A549 treated with GW870086 at 1 μM for 4 hours (cell line): ENCODE measurements at places on chromosomes 5 and 9. TPM values are rescaled to one million over a fixed set of nuclear protein-coding genes. Genes with fewer than 3 reads are reported as not detected.

Gene HMMR
- total RNA-seq = 19.2 to 28.1 TPM (median 24.0 TPM) in 5 replicates

Gene IFNA21
- not detected in 5 replicates for total RNA-seq

Gene ZNF483
- total RNA-seq = 0.40 to 0.98 TPM (median 0.54 TPM) in 5 replicates

Gene TMC1
- 0.06 to 0.29 TPM (median 0.13 TPM) in 3 of 5 replicates, not detected in the others for total RNA-seq

Gene PIP5KL1
- total RNA-seq = 1.3 to 3.3 TPM (median 1.8 TPM) in 5 replicates

Gene CDKN2A
- 0.19 TPM in 1 of 5 replicates, not detected in the others for total RNA-seq

Gene TAF11L13
- not detected in 5 replicates for total RNA-seq

Gene EDIL3
- total RNA-seq = 0.10 to 0.65 TPM (median 0.22 TPM) in 5 replicates

Gene PNPLA7
- 0.45 to 1.0 TPM (median 0.69 TPM) in 5 replicates for total RNA-seq

Gene TPPP
- 4.6 to 6.9 TPM (median 5.6 TPM) in 5 replicates for total RNA-seq

Gene TLE1
- total RNA-seq = 92.0 to 101 TPM (median 96.8 TPM) in 5 replicates
